Stimulated activated CD8-positive, alpha-beta memory T cell treated with anti-CD3 and anti-CD28 coated beads, Interleukin-4, amount 100 ng/mL, for 48 hours (primary cell): ENCODE measurements at places on chromosomes 11 and 22.

- no peak for DNase-seq
These were observed 337 bp downstream of the RPLP2 start for GRCh38 chr11:810040-810567.

DNA sequence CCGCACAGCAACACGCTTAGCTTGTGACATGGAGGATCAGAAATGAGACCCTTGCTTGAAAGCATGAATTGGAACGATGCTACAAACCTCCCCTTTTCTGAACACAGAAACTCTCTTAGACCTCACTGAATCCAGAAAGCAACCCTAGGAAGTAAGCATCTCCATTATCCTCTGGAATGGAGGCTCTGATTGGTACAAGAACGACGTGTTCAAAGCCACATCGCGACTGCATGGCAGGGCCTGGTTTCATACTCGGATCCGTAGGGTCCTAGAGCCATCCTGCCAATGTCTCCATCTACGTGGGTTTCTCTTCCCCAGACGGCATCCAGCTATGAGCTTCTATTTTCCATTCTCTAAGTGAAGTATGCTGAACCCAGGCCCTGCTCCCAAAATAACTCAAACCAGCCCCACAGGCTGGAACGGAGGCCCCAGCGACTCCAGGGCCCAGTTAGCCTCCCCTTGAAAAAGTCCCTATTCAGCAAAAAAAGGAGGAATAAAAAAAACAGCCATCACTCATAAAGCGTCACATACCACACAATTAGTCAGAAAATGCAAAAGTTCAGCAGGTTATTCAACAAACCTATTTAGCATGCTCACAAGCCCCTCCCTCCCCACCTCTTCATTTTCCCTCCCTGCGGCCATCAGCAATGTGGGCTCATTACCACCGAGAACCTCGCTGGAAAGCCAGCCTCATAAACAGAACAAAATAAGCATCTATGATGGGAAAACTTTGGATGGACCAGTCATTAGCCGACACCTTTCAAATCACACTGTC is 7.1 kb upstream of the MN1 start:
- no peak for DNase-seq

DNA sequence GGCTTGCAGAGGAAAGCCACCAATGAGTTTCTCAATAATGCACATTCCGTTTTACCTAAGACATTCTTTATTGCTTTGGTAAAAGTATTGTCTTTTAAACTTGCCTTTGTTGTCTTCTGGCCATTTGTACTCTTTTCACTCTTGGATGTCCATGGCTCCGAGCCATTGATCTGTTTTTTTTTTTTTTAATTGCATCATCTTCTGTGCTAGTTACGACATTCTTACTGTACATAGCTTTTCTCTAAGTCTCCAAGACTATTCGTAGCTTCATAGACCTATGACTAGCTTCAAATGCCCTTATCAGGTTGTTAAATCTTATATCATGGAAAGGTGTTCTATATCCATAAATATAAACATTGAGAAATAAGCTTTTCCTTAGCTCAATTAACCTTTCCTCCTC is 1522.6 kb downstream of the FAM181B start:
- no peak for DNase-seq

- no peak for DNase-seq
These were observed 13.5 kb upstream of the SPI1 start for GRCh38 chr11:47391711-47392432.

DNA sequence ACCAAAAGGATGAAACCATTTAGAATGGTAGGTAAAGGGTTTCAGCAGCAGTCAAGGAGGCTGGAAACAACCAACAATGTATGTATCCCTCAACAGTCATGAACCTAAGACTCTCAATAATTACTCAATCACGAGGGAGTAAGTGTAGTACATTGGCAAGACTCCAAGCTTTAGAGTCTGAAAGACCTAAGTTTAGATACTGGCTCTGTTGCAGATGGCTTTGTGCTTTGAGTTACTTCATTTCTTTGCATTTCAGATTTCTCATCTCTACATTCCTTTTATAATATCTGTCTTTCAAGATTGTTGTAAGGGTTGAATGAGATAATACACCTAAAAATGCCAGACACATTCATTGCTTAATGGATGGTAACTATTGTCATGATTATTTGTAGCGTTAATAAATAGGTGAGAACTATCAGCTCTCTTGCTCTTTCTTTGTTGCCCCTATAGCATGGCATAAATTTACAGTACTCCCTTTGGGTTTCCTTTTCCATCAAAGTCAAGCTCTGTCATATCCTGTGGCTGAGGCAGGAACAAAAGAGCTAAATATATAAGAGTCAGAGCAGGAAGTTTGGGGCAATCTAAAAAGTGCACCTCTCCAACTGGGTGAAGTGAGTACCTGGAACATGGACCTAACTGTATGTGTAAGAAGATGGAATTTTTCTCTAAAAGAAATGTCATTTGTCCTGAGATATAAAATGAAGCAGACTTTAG is 228.2 kb upstream of the ZC3H12C start:
- DNase-seq: no peak

DNA sequence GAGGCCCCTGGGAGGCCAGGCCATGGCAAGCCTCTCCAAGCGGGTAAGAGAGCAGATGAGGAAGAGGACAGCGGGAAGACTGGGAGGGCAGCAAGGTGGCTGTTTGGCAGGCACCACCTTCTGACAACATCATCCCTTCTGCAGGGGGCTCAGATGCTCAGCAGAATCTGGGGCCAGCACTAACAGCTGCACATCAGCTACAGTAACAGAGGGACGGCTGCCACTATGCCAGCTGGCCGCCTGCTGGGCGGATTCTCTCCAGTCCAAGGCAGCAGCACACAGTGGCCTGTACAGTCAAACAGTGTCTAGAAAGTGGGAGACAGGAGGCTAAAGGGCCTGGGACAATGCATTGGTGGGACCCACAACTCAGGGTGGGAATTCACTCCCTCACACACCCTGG is 10.7 kb upstream of the TXN2 start:
- no peak for DNase-seq

DNA sequence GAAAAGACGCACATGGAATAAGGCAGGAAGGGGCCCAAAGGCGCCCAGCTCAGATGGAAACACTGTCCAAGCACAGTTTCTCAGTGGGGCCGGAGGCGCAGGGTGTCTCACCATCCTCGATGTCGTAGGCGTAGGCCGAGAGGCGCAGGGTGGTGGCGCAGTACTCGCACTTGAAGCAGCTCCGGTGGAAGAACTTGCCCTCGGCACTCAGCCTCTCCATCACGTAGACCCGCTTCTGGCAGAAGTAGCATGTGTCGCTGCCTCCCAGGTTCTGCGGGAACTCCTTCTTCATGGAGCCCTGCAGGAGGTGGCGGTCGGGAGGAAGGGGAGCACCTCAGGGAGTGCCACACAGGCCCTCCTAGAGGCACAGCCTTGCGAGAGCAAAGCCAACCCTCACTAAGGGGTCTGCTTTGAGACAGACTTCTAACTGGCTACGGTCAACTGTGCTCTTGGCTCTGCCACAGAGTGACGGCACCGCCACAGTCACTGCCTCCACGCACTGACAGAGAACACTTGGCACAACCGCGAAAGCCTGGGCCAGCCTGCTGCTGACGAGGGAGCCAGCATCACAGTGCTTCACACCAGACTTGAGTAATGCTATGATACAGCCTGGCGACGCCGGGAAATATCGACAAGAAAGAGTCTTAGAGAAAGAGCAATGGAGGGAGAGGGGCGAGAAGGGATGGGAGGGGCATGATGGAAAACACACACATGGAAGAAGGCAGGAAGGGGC is 97.6 kb upstream of the BID start:
- DNase-seq: no peak

GRCh38 chr22:23796461-23796860 is 9.7 kb downstream of the SMARCB1 start:
- DNase-seq: no peak

DNA sequence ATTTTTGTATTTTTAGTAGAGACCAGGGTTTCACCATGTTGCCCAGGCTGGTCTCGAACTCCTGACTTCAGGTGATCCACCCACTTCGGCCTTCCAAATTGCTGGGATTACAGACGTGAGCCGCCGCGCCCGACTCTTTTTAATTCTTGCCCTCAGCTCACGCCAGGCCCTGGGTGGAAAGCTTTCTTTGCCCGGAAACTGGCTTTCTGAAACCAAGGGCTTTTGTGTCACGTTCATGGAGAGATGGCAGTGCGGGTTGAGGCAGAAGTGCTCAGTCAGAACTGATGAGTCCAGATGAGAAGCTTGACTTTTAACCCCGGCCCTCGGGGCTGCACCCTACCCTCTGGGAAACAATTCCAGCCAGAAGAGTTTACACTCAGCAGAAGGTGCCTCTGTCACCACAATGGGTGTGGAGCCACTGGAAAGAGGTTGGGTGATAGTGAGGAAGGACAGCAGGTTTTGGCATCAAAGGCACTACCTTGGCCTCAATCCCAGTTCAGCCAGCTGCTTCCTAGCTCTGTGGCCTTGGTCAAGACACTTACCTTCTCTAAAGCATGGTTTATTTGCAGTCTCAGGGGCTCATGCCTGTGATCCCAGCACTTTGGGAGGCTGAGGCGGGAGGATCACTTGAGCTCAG is 890 bp upstream of the ARFGAP3 start:
- no peak for DNase-seq

GRCh38 chr11:126461996-126462395 is 106.5 kb downstream of the ST3GAL4 start:
- DNase-seq: no peak

DNA sequence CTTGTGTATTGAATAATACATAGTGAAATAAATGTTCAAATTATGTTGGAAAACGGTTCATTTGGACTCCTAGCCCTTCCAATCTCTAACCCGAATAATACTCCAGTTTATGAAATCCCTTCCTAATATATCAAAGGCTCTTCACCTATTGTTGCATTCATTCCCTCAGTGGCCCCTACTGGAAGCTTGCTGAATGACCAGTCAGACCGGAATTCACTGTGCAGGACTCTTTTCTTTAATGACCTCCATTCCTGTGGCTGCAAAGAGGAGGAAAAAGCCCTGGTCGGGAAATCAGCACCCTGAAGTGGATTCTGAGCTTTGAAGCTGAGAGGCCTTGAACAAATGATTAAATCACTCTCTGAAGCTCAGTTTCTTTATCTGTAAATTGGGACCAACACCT is 19.1 kb upstream of the RCN1 start:
- DNase-seq: no peak

DNA sequence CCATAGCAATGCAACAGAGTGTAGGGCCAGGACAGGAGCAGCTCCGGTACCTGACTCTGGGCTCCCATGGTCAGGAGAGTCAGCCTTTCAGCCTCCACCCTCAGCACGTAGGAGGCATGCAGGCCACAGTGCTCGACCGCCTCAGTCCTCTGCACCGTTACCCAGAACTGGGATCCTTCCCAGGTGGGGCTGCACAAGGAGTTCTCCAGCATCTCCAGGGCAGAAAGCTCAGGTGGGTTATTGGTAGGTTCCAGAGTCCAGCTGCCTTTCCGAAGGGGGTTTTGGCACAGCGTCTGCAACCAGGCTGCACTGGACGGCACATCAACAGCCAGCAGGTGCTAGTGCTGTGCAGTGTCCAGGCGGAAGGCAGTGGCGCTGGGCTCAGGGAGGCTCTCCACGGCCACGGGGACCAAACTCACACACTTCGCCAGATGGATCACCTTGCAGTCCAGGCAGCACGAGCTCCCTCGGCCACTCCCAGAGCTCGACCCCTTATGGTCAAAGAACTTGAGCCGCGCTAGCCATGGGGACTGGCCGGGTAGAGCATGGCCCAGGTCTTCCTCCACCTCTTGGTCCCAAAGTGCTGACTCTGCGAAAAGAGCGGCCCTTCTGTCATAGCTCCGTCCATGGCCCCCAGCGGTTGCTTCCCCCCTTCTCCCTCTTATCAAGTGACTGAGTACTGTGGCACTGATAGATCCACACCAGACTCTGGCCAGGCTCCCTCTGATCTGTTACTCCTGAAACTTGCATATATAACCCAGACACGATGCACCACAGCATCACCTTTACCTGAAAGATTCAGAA is 6.9 kb upstream of the PHOX2A start:
- no peak for DNase-seq

- DNase-seq: no peak
These were observed 322.2 kb upstream of the DDI1 start for GRCh38 chr11:103714246-103714645.

DNA sequence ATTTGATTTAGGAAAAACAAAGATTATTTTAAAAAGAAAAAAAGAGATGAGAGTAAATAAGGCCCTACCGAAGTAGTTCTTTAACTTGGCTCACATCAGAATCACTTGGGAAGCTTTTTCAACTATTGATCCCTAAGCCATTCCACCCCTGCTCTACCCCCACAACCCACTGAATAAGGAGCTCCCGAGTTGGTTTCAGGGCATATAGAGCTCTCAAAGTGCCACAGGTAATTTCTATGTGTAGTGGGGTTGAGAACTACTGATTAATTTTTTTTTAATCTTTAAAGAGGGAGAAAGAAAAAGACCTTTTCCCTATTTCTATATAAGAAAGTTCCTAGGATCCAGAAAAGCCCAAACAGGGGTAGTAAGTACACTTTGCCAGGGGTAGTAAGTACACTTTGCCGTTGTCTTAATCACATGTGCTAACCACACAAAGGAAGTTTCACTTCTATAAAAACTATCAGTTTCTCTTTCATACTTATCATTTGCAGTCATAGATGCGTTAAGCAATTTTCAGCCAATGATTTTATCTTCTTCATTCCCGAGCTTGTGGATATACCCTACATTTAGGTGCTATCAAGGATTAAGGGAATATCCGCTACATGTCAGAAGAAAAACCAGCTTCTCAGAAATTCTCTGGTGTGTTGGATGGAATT is 108.4 kb upstream of the ZC3H12C start:
- no peak for DNase-seq

- peak; percentile 86 for DNase-seq
These were observed 27.7 kb downstream of the CACNA1I start for GRCh38 chr22:39598017-39598965.

GRCh38 chr11:21933095-21933494 is 259.8 kb upstream of the ANO5 start:
- DNase-seq: no peak

GRCh38 chr11:62896049-62896448 is 15.4 kb downstream of the SLC3A2 start:
- no peak for DNase-seq

DNA sequence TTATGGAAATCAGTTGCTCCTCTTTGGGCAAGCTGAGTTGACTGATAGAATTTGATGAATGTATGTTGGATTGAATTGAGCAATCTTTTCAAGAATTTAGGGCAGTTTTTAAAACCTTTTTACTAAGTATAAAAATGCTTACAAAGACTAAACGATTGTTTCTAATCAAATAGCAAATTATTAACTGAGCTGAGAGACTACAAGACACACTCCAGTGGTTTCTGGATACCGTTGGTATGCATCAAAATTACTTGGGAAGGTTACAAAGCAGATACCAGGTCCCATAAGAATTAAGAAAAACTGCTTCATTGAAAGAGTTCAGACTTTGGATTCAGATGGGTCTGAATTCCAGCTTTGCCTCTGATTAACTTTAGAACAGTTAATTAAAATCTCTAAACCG is 721.4 kb downstream of the FAM181B start:
- DNase-seq: no peak

- DNase-seq: no peak
These were observed 107.0 kb downstream of the ME3 start for GRCh38 chr11:86565388-86565787.

- no peak for DNase-seq
These were observed 78.9 kb downstream of the KCNC1 start for GRCh38 chr11:17813391-17814059.
